IPS-NIHi11 (cell line): ENCODE measurements at places on chromosomes 5 and 9.

DNA sequence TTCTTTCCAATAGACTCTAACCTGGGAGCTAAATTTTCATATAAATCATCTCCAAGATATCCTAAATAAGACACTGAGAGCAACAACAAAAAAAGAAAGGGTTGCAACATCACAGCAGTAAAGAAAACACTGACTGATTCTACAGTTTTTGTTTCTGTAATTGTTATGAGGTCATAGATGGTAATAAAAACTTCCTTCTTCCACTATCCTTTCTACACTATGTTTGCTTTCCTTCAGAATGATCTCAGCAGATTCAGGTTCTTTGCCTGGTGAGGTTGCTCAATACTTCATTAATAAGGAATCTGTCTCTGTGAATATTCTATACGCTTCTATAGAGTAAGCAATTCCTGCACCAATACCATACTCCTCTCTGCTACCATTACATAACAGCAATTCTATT, 835.6 kb upstream of the GRAMD2B start:
- DNase-seq, result no peak

DNA sequence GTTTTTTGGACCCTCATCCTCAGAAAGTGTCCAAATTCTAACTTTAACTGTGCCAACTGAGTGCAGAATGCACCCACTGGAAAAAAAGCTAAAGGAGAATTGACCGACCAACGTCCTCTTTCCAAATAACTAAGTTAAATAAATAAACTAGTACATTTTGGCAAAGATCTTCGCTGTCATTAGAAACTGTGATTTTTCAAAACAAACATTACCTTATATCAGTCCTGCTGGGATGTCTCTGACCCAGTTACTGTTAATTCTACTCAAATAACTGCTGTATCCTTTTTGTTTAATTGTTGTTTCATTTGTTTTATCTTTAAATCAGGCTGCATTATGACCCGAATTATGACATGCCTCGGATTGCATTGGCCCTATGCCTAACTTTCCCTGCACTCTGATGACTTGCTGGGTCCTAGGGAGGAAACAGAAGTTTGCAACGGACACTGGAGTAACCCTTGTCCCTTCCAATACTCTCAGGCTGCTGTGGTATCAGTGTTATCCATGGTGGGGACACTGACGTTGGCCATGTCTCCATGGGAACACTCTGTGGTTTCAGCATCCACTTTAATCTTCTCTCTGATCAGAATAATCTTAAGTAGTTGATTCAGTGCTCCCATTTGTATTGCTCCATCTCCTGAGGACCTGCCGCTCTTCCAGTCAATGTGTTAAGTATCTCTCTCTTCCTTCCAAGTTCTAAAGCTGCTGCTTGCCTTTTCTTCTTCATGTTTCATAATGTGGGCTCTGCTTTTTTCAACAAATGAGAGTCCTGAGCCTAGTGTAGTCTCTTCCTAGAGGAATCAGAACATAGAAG, 11.1 kb upstream of the IFNA5 start:
- DNase-seq, result no peak

DNA sequence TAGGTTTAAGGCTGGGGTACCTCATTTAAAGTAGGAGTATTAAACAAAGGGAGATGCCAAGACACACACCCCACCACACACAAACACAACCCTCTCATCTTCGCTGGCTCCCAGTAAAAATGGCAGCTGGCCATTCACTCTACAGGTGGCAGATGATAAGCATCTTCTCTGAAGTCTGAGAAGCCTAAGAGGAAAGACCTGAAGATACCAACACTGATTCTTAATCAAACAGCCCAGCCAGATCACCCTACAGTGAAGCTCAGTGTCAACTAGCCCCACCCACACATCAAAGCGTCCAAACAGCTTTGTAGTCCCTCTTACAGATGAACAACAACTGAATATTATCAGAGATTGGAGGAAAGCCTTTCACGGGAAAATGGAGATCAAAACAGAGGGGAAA, 59.5 kb downstream of the SPOCK1 start:
- DNase-seq, result no peak

- no peak for DNase-seq
Measured at GRCh38 chr9:129483415-129484351, 137.2 kb downstream of the C9orf50 start.

- DNase-seq, result peak; percentile 32
Measured at GRCh38 chr9:27426511-27427271, 97.4 kb upstream of the IFNK start.

GRCh38 chr5:91976451-91976850, 593.3 kb upstream of the ARRDC3 start:
- no peak for DNase-seq

GRCh38 chr5:88807327-88807726, 75.7 kb downstream of the MEF2C start:
- DNase-seq, result no peak

- DNase-seq, result no peak
Measured at GRCh38 chr9:76737154-76737902, 26.9 kb upstream of the PCA3 start.

GRCh38 chr5:135466178-135467050, 14.3 kb upstream of the TIFAB start:
- peak; percentile 91 for DNase-seq

DNA sequence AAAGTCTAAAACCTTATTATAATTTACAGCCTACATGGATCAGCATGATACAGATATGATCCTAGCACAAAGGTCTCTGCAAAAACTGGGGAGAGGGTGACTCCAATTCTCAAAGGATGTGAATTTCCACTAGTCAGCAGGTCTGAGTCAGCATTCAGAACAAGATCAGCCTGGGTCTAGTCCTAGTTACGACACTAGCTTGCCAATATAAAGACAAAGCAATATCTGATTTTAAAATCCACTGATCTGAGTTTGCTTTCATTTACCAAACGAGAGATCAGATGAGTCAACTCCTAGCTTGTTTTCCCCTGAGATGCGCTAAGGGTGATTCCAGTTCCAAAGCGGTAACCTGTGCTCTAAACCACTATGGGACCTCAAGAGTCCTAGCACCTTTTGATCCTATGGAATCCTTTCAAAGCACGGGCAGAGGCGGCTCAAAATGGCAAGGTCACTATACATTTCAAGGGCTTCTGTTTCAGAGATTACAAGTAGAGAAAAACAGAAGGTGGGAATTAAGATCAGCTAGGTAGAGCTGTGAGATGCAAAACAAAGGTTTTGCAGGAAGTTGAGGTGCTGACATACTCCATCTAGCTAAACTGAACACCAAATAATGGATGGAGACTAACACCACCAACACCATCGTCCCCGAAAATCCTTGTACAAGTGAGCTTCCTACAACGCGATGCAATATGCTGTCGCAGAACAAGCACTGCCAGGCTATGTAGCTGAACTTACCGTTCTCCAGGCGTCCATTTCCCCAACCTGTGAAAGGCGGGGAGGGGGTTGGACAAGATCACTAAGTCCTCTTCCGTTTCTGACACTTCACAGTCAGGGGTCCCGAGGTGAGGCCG, 906 bp downstream of the SLC25A51 start:
- no peak for DNase-seq

GRCh38 chr5:123460296-123460729, 37.1 kb upstream of the CEP120 start:
- DNase-seq, result peak; percentile 38

DNA sequence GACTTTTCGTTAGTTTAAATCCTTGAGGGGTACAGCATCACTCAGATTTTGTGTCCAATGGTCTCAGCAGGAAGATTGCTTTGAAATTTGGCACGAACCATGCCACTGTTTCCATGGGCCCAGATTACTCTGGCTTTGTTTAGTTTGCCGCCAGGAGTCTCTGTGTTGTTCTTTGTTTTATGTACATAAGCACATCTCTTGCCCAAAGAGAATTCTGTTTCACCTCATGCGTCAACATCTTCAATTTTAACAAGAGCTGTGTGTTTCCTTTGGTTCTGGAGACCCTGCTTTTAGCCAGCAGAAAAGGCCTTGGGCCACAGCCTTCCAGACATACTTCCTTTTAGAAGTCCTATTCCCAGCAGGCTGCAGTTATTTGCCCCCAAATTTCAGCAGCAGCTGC, 62.4 kb downstream of the TNPO1 start:
- DNase-seq, result no peak

DNA sequence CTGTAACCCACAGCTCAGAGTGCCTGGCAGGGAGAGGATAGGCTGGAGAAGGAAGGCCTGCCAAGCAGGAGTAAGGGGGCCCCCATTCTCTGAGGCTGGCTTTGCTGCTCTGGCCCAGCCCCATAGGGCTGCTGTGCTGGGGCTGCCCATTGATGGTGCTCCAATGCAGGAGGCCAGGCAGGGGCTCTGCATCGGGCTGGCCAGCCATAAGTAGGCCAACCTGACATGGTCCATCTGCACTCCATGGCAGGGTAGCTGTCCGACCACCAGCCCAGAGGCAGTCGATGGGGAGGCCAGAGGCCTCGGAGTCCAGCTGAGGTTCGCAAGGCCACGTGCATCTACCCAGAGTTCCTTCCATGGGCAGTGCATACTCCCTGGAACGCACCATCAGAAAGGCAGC, 75.0 kb upstream of the PITX1 start:
- DNase-seq, result no peak

DNA sequence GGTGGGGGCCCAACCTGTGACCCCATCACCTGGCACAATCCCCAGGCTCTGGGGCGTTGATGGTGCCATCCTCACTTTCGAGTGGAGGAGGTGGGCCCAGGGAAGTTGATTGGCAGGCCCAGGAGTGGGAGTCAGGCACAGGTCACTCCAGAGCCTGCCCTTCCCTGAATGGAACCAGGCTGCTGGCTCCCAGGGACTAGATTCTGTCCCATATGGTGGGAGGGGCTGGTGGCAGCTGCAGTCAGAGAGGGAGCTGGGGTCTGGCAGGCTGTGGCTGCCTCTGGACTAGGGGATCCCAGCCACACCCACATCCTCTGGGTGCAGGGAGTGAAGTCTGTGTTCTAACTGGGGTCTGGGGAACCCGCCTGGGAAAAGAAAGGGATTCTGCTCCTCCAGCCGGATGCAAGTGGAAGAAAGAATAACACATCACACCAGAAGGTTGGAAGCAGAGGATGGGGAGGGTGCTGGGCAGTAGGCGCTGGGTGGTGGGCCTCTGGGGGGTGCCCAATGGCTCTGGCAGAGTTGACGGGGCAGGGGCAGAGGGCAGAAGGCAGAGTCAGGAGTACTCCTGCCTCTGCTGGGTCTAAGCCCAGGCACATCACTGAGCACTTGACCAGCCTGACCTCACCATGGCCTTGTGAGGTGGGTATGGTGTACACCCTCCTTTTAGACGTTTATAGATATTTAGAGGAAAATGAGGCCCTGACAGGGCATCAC, 25.8 kb downstream of the CEL start:
- DNase-seq, result peak; percentile 5

DNA sequence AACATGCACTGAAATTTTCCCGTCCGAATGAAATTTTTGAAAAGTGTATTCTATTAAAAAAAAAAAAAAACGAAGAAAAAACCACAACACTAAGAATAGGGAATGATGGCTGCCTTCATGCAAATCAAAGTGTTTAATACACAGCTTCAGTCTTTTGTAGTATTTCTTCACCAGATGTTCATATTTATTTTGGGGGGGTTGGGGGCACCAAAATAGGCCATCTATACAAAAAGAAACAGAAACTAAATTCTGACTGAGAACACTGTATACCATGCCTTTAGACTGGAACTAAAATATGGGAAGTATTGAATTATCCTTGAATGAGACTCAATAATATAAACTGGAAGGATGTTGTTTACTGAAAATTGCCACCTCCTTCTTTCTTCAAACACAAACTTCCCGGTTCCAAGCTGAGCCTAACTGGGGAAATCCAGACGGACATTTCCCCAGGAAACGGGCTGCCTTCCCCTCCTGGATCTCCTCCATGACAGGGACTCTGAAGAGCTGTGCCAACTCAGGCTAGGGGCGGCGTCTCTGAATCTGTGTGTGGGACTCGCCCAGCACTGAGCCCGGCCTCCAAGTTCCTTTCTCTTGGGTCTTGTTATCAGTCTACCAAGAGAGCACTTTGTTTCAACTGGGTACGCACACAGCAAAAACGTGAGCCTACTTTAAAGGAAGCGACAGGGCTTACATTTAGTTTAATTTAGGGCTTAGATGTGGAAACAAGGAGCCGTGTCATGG, 511.3 kb upstream of the ADAMTS16 start:
- no peak for DNase-seq

GRCh38 chr9:6052293-6052919, 37.0 kb upstream of the RANBP6 start:
- DNase-seq, result no peak

- no peak for DNase-seq
Measured at GRCh38 chr9:98031169-98031568, 25.4 kb upstream of the NANS start.

DNA sequence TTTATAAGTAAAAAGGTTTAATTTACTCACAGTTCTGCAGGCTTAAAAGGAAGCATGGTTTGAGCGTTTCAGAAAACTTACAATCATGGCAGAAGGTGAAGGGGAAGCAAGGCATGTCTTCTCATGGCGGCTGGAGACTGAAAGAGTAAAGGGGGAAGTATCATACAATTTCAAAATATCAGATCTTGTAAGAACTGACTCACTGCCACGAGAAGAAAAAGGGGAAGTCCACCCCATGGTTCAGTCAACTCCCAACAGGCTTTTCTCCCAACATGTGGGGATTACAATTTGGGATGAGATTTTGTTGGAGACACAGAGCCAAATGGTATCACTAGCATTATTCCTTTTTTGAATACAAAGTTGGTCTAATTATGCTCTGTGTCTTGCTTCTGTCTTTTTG, 627.9 kb upstream of the ST8SIA4 start:
- DNase-seq, result no peak

- no peak for DNase-seq
Measured at GRCh38 chr5:59276917-59277372, 616.6 kb downstream of the PDE4D start.

DNA sequence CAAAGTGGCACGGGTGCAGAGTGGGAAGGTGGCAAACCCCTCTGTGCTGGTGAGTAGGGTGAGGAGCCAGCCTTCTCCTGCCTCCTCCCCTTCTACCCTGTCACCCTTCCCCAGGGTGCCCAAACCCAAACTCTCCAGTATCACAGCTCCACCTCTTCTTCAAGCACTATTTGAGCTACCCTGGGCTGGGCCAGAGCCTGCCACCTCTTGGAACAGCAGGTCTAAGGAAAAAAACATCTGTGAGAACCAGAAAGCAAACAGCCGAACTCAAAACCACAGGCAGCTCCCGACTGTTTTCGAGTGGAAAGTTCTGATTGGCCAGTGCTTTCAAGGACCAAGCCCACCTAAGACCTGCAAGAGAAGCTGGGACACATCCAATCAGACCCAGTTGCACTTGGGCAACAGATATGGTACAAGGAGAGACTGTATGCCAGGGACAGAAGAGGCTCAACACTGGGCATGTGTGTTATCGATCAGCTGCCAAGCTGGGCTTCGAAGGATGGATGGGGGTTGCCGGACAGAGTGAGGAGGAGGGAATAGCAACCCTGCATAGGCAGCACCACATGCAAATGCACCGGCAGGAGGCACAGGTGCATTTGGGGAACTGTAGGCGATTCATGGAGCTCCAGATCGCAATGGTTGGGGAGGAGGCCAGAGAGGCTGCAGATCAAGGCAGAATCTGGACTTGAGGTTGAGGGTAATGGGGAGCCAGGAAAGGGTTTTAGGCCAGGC, 19.7 kb downstream of the ACSL6 start:
- DNase-seq, result no peak

GRCh38 chr5:132431632-132432031, 58.9 kb downstream of the IRF1 start:
- no peak for DNase-seq

- no peak for DNase-seq
Measured at GRCh38 chr5:64838376-64838775, 69.6 kb downstream of the CWC27 start.
